ENCODE measurements at places on chromosomes 7 and 10.

- no peak for DNase-seq
Observed at GRCh38 chr10:663466-663751, 26.1 kb downstream of the DIP2C start.

- no peak for DNase-seq
Observed at GRCh38 chr10:78919181-78919966, 149.4 kb upstream of the ZMIZ1 start.

- peak; percentile 69 for DNase-seq
Observed at GRCh38 chr10:22911889-22912762, 15.7 kb upstream of the ARMC3 start.

DNA sequence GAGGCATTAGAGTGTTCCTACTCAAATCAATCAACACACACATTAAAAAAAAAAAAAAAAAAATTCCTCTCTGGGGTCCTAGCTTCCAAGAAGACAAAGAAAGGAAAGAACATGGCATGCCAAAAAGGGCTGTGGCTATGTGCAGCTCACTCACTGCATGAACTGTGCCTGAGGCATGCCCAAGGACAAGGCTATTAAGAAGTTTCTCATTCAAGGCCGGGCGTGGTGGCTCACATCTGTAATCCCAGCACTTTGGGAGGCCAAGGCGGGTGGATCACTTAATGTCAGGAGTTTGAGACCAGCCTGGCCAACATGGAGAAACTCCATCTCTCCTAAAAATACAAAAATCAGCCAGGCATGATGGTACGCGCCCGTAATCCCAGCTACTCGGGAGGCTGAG lies 41.9 kb upstream of the PPP3CB start:
- no peak for DNase-seq

GRCh38 chr10:98349508-98349922 lies 65.5 kb downstream of the PYROXD2 start:
- no peak for DNase-seq

Measured in NCI-H774 (cell line).